ENCODE measurements at places on chromosomes 7 and 10.

GRCh38 chr7:131002600-131002999 lies 268.6 kb upstream of the KLF14 start:
- DNase-seq = no peak

DNA sequence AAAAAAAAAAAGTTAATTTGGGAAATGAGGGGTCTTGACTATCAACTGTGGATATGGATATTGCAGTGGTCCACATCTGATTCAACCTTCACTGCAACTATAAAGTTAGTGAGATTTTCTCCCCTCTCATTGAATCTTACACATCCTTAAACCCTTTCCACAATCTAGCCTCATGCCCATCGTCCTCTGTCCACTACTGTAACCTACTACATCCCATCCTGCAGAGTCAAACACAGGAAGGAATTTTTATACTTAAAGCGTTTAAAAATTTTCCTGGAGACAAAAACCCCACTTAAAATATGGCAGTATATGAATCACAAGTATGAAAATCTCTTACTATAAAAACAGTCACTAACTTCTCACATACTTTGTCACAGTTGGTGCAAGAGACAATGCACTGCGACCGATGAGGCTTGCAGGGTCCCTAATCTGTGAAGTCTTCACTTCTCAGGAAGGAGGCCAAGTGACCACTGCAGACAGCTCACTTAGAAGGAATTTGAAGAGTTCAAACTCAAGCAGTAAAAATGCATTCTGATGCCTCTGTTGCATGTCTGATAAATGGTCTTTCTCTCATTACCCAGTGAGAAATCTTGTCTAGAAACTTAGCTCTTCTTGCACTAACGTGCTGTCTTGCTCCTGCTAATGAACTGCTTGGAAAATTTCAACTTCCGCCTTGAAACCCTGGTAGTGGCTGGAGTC lies 50.3 kb upstream of the ST8SIA6 start:
- DNase-seq = no peak

- no peak for DNase-seq
These were observed 39.9 kb downstream of the AKR1D1 start for GRCh38 chr7:138116141-138116540.

- DNase-seq = no peak
These were observed 13.1 kb downstream of the MAT1A start for GRCh38 chr10:80276335-80276734.

DNA sequence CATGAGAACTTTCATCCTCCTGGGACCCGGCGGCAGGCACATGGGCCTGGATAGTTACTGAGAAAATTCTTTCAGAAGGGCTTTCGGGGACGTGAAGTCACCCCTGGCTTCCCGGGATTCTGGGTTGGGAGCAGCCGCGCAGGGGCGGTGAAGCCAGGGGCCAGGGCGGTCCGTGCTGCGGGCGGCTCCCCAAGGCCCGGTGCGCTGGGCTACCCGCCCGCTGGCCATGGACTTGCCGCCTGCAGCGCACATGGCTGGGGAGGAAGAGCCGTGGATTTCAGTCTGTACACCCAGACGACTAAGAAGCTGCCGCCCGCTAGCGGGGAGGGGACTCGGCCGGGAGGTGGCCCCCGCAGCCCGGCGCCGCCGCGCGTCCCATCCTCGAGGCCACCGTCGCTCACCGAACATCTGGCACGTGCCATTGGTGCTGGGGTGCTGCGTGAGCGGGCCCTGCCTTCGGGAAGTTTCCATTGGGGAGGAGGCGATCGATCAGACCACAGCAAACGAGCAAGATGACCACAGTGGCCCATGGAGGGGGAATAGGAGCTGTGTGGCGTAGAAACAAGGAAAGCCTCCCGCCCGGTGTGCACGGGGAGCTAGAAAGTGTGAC lies 64.5 kb downstream of the TMEM209 start:
- no peak for DNase-seq

- no peak for DNase-seq
These were observed 43.3 kb downstream of the ETV1 start for GRCh38 chr7:13946181-13946580.

GRCh38 chr10:131858583-131859340 lies 42.0 kb upstream of the PPP2R2D start:
- no peak for DNase-seq

GRCh38 chr7:12805957-12806356 lies 118.5 kb downstream of the ARL4A start:
- no peak for DNase-seq

GRCh38 chr10:13439313-13440184 lies 89.3 kb downstream of the BEND7 start:
- no peak for DNase-seq

DNA sequence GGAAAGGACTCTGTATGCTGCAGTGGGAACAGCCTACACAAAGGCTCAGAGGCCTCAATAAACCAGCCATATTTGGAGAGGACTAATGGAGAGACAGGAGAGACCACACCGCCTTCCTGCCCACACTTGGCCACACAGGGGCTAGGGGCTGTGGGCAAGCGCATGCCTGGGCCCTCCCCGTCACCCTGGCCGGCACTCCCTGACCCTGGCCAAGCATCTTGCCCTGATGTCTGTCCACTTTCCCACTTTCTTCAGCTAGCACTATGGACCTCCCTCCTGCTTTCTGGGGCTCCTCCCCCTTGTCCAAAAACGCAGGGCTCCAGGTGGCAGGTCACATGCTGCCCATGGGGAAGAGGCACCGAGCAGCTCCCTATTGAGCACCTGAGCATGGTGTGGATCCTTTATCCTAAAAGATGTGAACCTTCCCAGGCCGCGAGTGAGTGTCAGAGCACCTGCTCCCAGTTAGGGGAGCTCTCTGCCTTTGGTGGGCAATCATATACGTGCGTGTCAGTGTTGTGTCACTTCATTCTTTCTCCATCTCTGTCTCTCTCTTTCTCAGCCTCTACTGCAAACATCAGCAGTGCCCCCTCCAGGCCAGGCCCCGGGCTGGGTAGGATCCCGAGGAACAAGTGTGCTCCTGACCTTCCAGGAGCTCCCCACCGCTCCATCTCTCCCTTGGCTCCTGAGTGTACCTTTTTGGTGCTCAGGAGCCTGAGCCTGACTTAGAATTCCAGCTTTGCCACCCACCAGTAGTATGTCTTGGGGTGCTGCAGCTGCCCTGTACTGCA lies 74.0 kb downstream of the ZMIZ1 start:
- no peak for DNase-seq

GRCh38 chr7:101595766-101596537 lies 33.1 kb downstream of the MYL10 start:
- DNase-seq = no peak

DNA sequence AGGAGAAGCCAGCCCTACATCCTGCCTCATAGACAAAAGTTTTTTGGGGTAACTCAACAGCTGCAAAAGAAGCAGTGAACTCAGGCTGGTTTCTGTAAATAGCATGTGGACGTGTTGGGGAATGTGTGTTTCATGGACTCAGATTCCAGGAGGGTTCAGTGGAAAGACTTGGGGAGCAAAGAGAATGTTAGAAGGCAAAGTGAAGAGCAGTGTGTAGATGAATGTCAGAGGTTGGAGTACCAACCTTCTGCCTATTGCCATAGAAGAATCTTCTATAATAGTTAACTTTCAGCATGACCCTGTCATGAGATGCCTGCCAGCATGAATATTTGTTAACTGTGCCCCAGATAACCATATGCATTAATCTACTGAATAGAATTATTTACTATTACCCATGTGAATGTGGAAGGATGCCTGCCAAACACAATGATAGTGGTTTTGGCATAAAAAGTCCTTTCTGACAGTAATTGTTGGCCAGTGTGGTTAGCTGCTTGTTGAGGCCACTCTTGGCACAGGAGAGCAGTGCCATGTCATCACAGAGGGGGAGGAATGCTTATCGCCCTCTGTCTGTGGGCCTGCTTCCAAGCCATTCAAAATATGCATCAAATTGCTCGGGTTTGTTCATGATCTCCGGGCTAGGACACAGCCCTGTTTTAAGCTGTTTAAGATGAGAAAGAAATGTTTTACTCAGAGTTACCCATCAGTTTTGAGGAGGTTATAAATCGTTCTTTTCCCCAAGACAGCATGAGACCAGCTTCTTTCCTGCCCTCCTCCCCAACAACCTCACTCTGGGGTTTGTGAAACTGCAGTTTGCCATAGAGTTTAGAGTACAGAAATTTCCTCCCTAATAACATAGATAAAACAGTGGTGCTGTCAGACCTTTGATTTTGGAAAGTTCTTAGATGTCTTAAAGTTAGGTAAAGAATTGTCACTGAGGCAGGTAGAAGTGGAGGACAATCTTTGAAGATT lies 165.3 kb downstream of the WNT2 start:
- no peak for DNase-seq

- no peak for DNase-seq
These were observed 385.8 kb downstream of the ETV1 start for GRCh38 chr7:13603661-13604060.

- DNase-seq = no peak
These were observed 21.2 kb upstream of the IGF2BP3 start for GRCh38 chr7:23491502-23491901.

DNA sequence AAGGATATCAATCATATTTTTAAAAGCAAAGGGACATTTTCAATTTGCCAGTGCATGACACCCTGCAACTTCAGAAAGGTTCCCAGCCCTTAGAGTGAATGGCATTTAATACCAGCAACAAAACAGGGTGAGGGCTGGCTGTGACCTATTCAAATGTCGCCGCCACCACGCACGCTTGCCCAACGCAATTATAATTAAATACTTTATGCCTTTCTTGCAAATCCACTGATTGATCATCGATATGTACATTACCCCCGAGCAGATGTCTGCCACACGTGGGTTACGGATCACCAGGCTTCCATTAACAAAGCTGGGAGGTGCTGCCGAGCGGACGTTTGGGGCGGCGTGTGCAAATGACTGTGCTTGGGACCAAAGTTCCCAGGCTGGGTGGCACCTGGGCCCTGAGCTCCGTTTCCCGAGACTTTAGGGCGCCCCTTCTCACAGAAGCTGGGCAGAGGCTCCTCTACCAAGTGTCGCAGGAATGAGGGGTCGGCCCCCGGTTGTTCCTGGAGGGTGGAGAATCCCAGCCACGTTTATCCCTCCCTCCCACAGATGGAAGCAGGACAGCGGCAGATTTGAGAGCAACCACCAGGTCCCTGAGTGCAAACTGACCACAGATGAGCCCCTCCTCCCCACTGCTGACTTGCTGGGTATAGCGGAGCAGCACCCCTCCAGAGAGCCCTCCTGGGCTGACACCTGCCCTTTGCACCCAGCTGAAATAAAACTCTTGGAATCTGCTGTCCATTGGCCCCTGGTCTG lies 3.9 kb downstream of the FOXL3 start:
- DNase-seq = no peak

- DNase-seq = no peak
These were observed 7.4 kb downstream of the SLC29A3 start for GRCh38 chr10:71326464-71326881.

GRCh38 chr7:149772956-149773434 lies 393 bp downstream of the ZNF467 start:
- DNase-seq = no peak

GRCh38 chr10:26939290-26939961 lies 78.7 kb upstream of the ABI1 start:
- DNase-seq = no peak

- DNase-seq = no peak
These were observed 8.2 kb downstream of the ASB10 start for GRCh38 chr7:151178831-151179230.

DNA sequence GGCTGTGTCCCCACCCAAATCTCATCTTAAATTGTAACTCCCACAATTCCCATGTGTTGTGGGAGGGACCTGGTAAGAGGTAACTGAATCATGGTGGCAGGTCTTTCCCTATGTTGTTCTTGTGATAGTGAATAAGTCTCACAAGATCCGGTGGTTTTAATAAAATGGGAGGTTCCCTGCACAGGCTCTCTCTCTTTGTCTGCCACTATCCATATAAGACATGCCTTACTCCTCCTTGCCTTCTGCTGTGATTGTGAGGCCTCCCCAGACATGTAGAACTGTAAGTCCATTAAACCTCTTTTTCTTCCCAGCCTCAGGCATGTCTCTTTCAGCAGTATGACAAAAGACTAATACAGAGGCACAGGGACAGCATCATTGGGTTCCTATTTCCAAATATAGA lies 381.2 kb downstream of the SFMBT2 start:
- DNase-seq = no peak

DNA sequence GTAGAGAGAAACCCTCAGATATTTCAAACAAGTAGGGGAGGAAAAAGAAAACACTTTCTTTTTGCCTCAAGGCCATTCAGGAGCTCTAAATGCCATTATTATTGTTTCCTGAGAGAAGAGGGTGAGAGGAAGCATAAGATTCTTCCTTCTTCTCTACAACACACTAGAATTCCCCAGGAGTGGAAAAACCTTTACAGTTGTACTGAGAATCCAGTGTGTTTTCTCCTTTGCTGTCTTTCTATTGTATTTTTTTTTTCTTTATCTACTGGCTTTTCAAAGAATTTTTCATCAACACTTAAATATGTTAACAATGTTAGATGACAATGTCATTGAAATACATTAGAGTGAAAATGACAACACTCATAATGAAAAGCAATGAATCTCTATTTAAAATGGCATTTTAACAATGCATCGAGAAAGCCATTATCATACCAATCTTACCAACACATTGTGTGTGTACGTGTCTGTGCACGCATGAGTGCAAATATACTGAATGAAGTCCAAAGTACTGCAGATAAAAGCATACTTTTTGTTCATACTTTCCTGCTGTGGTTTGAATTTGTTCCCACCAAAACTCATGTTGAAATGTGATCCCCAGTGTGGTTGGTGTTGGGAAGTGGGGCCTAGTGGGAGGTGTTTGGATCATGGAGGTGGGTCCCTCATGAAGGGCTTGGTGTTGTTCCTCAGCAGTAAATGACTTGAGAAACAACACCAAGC lies 24.2 kb upstream of the MACC1 start:
- DNase-seq = no peak

DNA sequence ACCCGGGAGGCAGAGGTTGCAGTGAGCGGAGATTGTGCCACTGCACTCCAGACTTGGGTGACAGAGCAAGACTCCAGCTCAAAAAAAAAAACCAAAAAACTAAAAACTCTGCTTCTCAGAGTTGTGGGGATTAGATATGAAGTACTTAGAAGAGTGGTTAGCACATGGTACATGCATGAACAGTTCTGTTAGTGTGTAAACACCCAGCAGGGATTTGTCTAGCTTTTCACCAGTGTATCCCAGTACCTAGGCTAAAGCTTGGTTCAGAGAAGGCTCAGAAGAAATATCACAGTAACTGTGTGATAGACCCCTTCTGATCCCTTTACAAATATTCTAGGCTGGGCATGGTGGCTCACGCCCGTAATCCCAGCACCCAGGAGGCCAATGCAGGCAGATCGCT lies 9.5 kb downstream of the PPIA start:
- peak; percentile 55 for DNase-seq
